ENCODE measurements at places on chromosomes 16 and 17. TPM values are rescaled to one million over a fixed set of nuclear protein-coding genes. Genes with fewer than 3 reads are reported as not detected.

- H3K4me1 ChIP-seq, result peaks cover 64% of the 10 kb centered on the region
- no peak for DNase-seq
- peaks cover 69% of the 10 kb centered on the region for H3K36me3 ChIP-seq
- H3K27me3 ChIP-seq, result no peaks in the 10 kb centered on the region
- no peak overlapping the region for H3K27ac ChIP-seq
Observed at GRCh38 chr17:80822700-80823410, 168.8 kb upstream of the CHMP6 start.

PDP2 gene
- total RNA-seq, result 33.9 TPM

- no peak overlapping the region for H3K4me3 ChIP-seq
- H3K36me3 ChIP-seq, result no peaks in the 10 kb centered on the region
- peaks cover 4% of the 10 kb centered on the region for H3K27me3 ChIP-seq
- H3K27ac ChIP-seq, result no peak overlapping the region
- H3K4me1 ChIP-seq, result peaks cover 1% of the 10 kb centered on the region
Observed at GRCh38 chr17:9702482-9702881, 57.2 kb downstream of the USP43 start.

- peaks cover 2% of the 10 kb centered on the region for H3K27me3 ChIP-seq
- no peak for DNase-seq
- H3K27ac ChIP-seq, result no peak overlapping the region
- H3K4me1 ChIP-seq, result peaks cover 8% of the 10 kb centered on the region
Observed at GRCh38 chr17:38942696-38943334, 17.4 kb downstream of the LASP1NB start.

GRCh38 chr17:77654296-77654695, 304.2 kb upstream of the TNRC6C start:
- H3K27ac ChIP-seq, result no peak overlapping the region
- H3K4me1 ChIP-seq, result peaks cover 14% of the 10 kb centered on the region
- peaks cover 16% of the 10 kb centered on the region for H3K27me3 ChIP-seq
- no peak for DNase-seq
- H3K36me3 ChIP-seq, result peaks cover 3% of the 10 kb centered on the region

DNA sequence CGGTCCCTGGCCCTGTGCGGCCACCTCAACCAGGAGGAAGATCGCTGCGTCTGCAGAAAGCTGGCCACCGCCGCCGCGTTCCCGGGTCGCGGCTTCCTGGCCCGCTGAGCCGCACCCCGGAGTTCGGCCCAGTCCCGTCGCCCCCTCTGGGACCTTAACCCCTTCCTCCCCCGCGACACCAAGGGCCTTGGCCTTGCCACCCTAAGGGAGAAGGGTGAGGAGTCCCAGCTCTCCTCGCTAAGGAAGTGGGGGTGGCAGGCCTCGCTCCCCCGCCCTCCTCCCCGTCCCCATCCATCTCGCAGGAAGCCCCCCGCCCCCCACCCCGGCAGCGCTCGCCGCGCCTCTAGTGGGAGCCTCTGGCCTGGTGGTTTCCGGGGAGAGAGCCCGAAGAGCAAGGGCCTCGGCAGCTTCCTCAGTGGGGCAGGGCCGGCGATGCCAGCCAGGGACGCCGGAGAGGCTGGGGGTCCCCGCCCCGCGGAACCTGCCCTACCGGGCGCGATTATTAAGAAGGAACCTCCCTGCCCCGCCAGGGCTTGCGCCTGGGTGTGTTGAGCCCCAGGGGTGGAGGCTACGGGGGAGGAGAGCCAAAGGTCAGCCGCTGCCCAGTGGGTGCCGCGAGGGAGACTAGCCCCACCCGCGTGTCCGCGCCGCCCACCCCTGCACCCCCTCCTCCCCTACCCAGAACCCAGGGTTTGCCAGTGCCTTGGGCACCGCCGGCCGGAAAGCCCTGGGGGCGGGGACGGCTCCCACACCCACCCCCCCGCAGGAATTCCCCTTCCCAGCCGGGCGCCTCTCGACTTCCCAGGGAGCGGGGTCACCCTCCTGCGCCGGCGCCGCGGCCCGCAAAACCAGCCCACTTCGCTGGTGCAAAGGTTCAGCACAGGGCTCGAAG, 6.8 kb downstream of the CBX4 start:
- no peak overlapping the region for H3K27ac ChIP-seq
- H3K4me3 ChIP-seq, result no peak overlapping the region
- H3K27me3 ChIP-seq, result peaks cover 10% of the 10 kb centered on the region

DNA sequence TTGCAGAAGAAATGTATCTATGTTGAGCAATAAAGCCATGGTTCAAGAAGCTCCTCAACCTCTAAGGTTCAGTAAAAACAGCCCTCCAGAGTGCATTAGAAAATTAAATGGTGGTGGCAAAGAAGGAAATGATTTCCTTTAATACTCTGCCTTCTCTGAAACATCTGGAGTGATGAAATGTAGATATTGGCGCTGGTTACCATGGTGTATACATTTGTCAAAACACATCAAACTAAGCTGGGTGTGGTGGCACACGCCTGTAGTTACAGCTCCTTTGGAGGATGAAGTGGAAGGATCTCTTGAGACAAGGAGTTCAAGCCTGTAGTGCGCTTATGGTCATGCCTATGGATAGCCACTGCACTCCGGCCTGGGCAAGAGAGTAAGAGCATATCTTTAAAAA, 6.0 kb downstream of the CAPNS2 start:
- DNase-seq, result no peak
- no peaks in the 10 kb centered on the region for H3K4me1 ChIP-seq
- H3K36me3 ChIP-seq, result no peaks in the 10 kb centered on the region
- H3K27ac ChIP-seq, result no peak overlapping the region

USP43 gene
- 0.25 TPM for total RNA-seq

DNA sequence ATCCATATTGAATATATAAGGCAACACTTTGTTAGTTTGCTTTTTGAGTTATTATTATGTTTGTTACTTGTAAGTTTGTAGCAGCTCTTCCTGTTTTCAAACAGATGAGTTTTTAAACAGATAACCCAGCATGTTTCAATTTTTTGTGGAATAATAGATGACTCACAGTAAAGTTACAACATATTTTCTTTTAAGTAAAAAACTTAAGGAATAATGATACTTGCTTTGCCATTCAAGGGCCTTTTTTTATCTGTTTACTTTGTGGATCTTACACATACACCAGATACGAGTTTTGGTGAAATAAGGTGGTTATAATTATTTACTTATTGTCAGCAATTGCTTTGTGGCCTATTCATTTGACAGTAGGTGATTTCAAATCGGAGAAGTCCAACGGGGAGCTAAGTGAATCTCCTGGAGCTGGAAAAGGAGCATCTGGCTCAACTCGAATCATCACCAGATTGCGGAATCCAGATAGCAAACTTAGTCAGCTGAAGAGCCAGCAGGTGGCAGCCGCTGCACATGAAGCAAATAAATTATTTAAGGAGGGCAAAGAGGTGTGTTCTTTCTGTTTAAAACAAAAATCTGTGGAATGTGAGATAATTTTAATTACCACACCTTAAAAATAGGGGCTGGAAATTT, 66.3 kb downstream of the BPTF start:
- no peaks in the 10 kb centered on the region for H3K27me3 ChIP-seq
- DNase-seq, result no peak
- no peak overlapping the region for H3K4me3 ChIP-seq
- peaks cover 2% of the 10 kb centered on the region for H3K4me1 ChIP-seq
- H3K27ac ChIP-seq, result no peak overlapping the region
- H3K36me3 ChIP-seq, result peaks cover 39% of the 10 kb centered on the region
